ENCODE measurements at places on chromosomes 7 and 10.

GRCh38 chr10:65394502-65395297 is 1531.1 kb upstream of the LRRTM3 start:
- no peak for DNase-seq

GRCh38 chr7:85682833-85683620 is 496.2 kb upstream of the SEMA3D start:
- DNase-seq = no peak

GRCh38 chr7:132532281-132532680 is 44.0 kb downstream of the PLXNA4 start:
- DNase-seq = no peak

DNA sequence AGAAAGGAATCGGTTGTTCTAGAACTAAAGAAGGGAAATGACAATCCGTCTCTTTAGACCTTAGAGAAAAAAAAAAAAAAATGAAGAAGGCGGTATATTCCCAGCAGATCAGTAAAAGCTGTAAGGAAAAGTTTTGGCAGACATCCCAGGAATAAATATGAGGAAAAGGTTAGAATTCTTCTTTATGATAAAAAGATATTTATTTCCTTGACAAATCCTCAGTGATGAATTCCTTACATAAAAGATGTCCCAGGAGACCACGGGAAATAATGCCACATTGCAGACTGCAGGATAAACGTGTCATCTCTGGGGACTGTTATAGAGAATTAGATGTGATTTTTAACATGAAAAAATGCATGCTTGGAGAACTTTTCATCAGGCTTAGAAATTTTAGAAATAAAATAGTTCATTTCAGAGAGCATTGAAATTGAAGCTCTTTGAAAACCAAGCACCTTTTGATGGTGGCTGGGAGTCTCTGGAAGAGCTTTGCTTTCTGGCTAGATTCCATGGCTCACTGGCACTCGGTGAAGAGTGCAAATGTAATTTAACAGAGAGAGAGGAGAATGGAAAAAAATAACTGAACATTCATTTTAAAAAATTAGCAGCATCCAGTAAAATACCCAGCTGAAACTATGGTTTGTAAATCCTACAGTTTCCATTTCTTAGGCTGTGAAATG is 98.2 kb downstream of the PRPF18 start:
- DNase-seq = no peak

DNA sequence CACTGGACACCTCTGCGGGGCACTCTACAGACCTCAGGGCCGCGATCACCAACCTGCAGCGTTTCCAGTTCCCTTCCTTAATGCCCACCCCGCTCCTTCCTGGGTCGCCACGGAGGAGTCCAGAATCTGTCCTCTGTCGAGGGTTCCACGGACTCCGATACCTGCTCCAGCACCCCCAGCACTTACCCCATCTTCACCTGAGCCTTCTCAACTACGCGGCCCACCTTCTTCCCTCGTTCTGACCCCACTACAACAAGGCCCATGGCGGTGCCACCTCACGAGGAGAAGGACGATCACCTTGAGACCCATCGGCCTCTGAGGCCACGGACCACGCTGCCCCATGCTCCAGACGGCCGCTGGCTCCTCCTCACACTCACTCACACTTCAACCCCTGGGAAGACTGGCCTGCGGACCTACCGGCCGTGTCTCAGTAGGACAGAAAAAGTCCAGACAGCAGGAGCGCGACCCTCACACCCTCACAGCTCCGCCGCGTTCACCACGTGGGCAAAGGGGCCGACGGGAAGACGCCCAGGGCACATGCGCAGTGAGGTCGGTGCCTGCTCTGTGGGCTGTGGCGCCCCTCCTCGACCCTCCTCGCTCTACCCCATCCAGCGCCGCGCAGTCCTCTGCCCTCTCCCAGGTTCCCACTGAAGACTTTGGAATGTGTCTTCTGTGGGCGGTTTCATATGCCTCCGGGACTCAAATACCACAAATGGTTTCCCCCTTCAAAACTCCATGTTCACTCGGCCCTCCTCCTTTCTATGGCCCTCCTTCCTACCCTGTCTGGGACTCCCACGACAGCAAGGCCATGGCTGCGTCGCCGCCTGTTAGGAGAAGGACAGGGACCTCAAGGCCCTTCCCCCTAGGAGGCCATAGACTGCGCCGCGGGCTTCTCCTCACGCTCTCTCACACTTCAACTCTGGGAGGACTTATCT is 193.9 kb upstream of the PHF14 start:
- DNase-seq = no peak

- no peak for DNase-seq
Measured at GRCh38 chr7:33841705-33842129, 63.6 kb upstream of the BMPER start.

DNA sequence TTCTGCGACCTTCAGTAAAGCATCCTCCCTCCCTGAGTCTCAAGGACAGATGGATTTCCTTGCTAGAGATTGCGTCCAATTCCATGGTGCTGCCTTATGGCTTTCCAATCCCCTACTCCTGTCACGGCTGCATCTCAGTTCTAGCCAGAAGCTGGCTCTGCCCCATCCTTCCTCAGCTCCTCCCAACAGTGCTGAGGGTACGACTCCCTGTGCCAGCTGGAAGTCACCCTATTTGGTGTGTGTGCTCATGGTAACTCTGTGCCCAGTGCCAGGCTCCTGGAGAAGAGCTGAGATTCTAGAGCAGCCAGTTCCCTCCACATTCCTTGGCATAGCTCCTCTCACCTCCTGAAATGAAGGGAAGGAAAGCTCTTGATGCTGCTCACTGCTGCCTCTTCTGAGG is 185.0 kb upstream of the PODXL start:
- DNase-seq = no peak

DNA sequence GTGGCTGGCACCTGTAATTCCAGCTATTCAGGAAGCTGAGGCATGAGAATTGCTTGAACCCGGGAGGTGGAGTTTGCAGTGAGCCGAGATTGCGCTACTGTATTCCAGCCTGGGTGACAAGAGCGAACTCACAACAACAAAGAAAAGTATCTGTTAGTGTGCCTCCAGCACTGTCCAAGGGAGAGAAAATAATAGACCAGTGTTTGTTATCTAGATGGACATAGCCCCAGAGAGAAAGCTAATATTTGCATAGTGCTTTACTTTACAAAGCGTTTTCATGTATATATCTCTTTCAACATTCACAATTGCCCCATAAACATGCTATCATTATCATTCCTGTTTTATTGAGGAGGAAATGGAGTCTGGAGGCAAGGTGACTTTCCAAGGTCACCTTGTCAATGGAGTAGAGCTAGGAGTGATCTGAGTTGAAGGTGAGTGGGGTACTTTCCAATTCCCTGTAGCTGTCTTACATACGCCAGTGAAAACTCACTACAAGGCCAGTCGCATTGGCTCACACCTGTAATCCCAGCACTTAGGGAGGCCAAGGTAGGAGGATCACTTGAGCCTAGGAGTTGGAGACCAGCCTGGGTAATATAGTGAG is 49.7 kb upstream of the KIF5B start:
- no peak for DNase-seq

DNA sequence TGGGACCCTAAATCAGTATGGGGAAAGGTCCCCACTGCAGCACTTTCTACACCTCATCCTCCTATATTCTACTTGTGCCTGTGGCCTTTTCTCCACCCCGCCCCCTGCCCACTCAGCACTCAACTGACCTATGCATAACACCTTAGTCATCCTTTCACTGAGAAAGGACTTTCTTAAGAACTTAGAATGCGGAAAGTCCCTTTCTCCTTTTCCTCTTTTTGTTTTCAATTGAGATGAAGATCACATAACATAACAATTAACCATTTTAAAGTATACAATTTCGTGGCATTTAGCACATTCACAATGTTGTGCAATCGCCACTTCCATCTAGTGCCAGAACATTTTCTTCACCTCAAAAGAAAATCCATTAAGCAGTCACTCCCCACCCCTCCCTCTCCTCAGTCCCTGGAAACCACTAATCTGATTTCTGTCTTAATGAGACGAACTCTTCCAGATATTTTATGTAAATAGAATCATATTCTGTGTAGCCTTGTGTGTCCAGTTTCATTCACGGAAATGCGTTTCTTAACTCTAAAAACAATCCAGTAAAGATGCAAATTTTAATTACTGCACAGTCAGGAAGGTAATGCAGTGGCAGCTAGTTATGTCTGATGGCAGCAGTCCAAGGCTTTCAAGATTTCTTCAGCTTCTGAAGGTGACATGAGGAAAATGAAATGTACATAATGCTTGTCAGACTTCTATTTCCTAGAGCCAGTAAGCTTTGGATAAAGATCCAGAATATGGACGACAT is 41.7 kb downstream of the FAS start:
- no peak for DNase-seq

DNA sequence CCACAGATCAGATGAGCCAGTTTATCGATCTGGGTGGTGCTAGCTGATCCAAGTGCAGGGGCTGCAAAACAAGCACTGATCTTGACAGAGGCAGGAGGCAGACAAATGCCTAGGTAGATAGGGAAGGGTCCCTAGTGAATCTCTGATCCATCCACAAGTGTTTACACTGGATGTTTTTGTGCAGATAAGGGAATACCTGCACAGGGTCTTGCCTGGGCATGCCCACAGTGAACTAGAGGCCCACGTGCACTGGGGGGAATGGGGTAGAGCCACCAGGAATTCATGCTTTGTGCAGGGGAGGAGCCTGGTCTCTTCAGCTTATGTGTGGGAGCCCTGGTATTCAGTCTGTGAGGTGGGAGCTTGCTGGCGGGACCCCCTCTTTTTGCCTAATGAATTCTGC is 50.3 kb downstream of the SDHAF3 start:
- no peak for DNase-seq

DNA sequence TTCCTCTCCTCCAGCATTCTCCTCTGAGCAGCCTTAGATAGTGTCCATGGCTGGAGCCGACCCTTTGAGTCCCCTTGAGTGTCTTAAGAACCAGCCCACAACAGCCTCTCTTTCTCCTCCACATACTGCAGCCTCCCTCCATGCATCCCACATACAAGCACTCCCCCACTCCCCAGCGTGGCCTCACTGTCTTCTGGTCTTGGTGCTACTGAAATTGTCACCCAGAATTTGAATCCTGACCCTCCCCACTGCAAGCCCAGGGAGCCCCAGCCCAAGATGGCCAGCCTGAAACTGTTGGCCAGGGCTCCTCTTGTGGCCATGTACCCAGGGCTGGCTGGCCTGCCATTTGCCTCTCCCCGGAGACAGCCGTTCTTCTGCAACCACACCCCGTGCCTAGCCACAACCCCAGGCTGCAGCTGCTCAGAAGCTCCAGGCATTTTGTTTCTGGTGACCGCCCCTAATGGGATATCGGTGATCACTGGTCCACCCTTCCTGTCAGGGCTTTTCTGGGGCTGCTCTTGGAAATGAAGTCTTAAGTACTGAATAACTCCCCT is 18.8 kb upstream of the SH2D4B start:
- no peak for DNase-seq

DNA sequence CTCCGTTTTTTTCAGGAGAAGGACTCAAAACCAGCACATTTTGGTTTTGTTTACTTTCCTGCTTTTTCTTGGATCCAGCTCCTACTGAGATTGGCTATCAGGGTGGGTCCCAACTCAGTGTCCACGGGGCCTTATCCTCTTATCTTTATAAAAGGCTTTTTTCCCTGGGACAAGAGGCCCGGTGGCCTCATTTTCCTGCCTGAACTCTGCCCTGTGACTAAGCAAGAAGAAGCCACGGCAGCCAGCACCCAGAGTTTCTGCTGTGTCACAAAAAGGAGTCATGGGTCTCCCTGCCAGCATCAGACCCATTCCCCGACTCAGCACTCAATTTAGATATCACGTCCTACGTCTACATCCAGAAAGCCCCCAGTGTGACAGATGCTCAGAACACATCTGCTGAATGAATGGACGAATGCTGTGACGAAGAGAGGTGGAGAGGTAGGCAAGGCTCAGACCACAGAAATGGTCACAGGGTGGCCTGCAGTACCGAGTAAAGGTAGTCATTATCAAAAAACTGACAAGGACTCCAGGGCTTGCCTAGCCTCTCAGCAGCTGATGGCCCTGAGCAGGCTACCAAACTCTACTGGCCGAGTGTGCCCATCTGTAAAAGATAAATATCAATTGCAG is 16.7 kb downstream of the DLG5 start:
- no peak for DNase-seq

DNA sequence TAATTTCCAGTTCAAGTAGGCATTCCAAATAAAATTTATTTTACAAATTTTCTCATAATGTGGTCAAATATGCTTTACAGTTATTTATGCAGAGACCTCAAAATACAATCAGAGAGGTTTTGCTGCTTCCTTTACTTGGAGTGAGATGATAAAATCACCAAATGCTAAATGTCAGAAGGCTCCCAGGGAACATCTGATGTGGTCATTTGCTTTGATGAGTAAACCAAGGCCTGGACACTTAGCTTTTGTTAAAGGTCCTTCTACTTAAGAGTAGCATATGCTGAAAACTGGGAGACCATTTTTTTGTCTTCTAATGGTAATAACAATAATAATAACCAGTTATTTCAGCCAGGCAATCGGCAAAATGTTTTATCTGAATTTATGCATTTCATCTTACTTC is 60.6 kb upstream of the AKR1E2 start:
- DNase-seq = no peak

GRCh38 chr7:159159731-159160130 is 15.1 kb upstream of the VIPR2 start:
- DNase-seq = no peak

DNA sequence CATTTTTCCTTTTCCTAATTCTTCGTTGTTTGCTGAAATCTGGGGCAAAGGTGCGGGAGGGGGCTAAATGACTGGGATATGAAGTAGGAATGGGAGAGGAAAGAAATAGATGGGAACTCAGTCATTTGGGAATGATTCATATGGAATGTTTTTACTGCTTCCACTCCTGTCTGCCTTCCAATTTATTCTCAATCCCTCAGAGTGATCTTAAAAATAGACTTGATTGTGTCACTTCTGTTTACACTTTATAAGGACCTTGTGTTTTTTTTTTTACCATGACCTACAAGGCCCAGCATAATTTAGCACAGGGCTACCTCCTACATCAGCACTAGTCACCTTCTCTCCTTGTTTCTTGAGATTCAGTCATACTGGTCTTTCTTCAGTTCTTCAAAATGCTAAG is 97.9 kb downstream of the PTEN start:
- no peak for DNase-seq

DNA sequence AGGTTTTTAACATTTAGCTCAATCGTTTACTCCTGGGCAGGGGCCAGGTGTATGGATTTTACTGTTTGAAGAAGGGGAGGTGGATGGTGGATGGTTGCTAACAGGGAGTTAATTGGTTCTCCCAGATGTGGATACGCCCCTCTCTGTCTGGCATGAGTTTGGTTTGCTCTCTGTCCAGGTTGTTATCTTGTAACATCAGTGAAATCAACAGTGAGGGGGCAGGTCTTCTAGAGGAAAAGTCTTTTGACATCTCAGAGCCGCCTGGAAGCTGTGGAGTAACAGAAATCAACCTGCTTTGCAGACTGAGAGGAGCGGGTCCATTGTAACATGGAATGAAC is 243.4 kb downstream of the MGMT start:
- no peak for DNase-seq

- DNase-seq = no peak
Measured at GRCh38 chr7:7980134-7980533, 11.5 kb downstream of the GLCCI1 start.

GRCh38 chr10:78718032-78718572 is 350.7 kb upstream of the ZMIZ1 start:
- no peak for DNase-seq

DNA sequence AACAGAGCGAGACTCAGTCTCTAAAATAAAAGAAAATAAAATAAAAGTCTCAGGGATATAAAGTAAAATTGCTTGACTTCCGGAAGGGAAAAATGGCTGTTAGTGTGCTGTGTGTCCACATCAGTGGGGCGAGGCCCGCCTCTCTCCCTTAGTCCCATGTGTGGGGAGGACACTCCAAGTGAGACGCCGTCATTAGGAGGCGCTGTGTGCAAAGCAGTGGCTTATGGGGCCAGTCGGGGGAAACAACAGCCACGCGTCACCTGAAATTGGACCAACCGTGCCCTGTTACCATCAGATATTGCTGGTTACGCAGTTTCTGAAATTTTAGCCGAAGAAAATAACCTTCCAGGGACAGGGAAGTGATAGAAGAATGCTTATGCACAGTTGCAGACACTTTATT is 15.8 kb downstream of the SFXN4 start:
- no peak for DNase-seq

Measured in CD4-positive, alpha-beta T cell treated with Interleukin-21 for 1 hour (primary cell).